Uterine smooth muscle cell (primary cell): ENCODE measurements at places on chromosomes 13 and 19. TPM values are rescaled to one million over a fixed set of nuclear protein-coding genes. Genes with fewer than 3 reads are reported as not detected.

ZNF888 gene
- 5.5 and 8.1 TPM in 2 replicates for total RNA-seq

KIR2DL1 gene
- total RNA-seq, result not detected in 2 replicates

LYL1 gene
- total RNA-seq, result 0.77 and 1.1 TPM in 2 replicates

DZIP1 gene
- 42.2 and 55.2 TPM in 2 replicates for total RNA-seq

RRAS gene
- total RNA-seq, result 41.3 and 58.6 TPM in 2 replicates

AP1M2 gene
- total RNA-seq, result 0.77 and 0.87 TPM in 2 replicates

RGCC gene
- 17.0 and 49.4 TPM in 2 replicates for total RNA-seq

ZSCAN4 gene
- not detected in 2 replicates for total RNA-seq

ZNF442 gene
- 4.6 and 8.6 TPM in 2 replicates for total RNA-seq

GPC5 gene
- total RNA-seq, result 0.11 and 0.25 TPM in 2 replicates
